ENCODE measurements at places on chromosomes 2 and 18.

- no peak overlapping the region for H3K4me3 ChIP-seq
- no peak for DNase-seq
- no peaks in the 10 kb centered on the region for H3K36me3 ChIP-seq
- no peak overlapping the region for H3K27ac ChIP-seq
- H3K27me3 ChIP-seq: no peaks in the 10 kb centered on the region
Observed at GRCh38 chr2:238947243-238947760, 99.4 kb downstream of the TWIST2 start.

DNA sequence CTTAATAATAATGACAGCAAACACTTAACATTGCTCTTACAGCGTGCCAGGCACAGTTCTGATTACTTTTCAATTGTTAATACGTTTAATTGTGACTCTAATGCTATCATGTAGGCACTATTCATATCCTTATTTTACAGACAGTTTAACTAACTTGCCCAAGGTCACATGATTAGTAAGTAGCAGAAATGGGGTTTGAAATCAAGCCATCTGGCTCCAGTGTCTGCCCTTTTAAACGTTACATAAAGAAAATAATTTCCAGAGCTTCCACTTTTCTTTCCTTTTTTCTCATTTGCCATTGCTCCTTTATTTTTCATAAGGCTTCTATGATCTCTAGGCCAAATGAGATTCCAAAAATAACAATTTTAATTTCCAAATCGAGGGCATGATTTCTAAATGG, 50.6 kb upstream of the IKZF2 start:
- H3K27ac ChIP-seq: no peak overlapping the region
- DNase-seq: no peak
- H3K27me3 ChIP-seq: no peaks in the 10 kb centered on the region
- no peaks in the 10 kb centered on the region for H3K36me3 ChIP-seq
- no peaks in the 10 kb centered on the region for H3K4me1 ChIP-seq
- no peak overlapping the region for H3K4me3 ChIP-seq

GRCh38 chr2:65901756-65902155, 469.4 kb upstream of the SPRED2 start:
- H3K27ac ChIP-seq: peak overlapping the region; percentile 29
- DNase-seq: peak; percentile 87
- no peak overlapping the region for H3K4me3 ChIP-seq
- H3K27me3 ChIP-seq: no peaks in the 10 kb centered on the region
- H3K4me1 ChIP-seq: peaks cover 4% of the 10 kb centered on the region

DNA sequence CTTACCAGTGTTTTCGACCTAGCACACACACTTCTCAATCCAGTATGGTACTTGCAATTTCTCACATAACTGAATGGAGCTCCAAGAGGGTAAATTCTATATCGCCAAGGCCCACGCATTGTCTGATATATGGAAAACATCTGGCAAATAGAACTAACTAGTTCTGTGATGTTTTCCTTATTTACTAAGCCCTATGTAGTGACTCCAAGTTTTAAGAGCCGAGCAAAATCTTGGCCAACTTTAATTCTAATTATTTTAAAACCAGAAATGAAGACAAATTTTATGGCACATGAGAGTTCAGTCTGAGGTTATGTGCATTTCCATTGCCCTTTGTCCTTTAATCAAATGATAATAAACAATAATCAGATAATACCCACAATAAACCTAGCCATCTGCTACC, 1119.7 kb upstream of the CNTNAP5 start:
- DNase-seq: no peak
- H3K4me3 ChIP-seq: no peak overlapping the region
- no peaks in the 10 kb centered on the region for H3K4me1 ChIP-seq
- no peaks in the 10 kb centered on the region for H3K27me3 ChIP-seq
- no peak overlapping the region for H3K27ac ChIP-seq

- H3K36me3 ChIP-seq: peaks cover 4% of the 10 kb centered on the region
- H3K4me3 ChIP-seq: peak overlapping the region; percentile 57
- DNase-seq: no peak
- peak overlapping the region; percentile 63 for H3K27ac ChIP-seq
- no peaks in the 10 kb centered on the region for H3K27me3 ChIP-seq
Observed at GRCh38 chr2:25041307-25041927, 459 bp upstream of the EFR3B start.

GRCh38 chr2:237731663-237732062, 66.9 kb upstream of the RBM44 start:
- H3K27me3 ChIP-seq: no peaks in the 10 kb centered on the region
- H3K36me3 ChIP-seq: peaks cover 4% of the 10 kb centered on the region

- H3K27ac ChIP-seq: no peak overlapping the region
- H3K36me3 ChIP-seq: no peaks in the 10 kb centered on the region
- no peaks in the 10 kb centered on the region for H3K4me1 ChIP-seq
- no peaks in the 10 kb centered on the region for H3K27me3 ChIP-seq
- H3K4me3 ChIP-seq: no peak overlapping the region
Observed at GRCh38 chr2:72211777-72212485, 64.3 kb upstream of the CYP26B1 start.

DNA sequence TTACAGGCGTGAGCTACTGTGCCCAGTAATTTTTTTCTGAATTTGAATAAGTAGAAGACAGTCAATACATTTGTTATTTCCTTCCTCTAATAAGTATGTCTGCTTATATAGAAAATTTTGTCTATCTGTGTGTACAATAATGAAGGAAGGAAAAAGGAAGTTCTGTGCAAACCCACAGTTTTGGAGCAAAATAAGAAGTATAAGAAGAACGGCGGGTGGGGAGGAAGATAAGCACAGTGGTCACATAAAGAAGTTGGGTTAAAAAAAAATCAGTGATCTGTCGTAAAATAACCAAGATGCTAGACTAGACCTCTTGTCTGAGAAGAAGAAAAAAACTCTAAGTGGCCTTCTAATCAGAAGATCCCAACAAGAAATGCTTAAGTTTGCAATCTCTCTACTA, 20.2 kb downstream of the MGAT4A start:
- DNase-seq: no peak
- no peaks in the 10 kb centered on the region for H3K27me3 ChIP-seq

GRCh38 chr2:172427990-172428831, 825 bp downstream of the ITGA6 start:
- peak overlapping the region; percentile 72 for H3K4me3 ChIP-seq
- H3K36me3 ChIP-seq: no peaks in the 10 kb centered on the region
- H3K27me3 ChIP-seq: peaks cover 16% of the 10 kb centered on the region
- DNase-seq: peak; percentile 57

DNA sequence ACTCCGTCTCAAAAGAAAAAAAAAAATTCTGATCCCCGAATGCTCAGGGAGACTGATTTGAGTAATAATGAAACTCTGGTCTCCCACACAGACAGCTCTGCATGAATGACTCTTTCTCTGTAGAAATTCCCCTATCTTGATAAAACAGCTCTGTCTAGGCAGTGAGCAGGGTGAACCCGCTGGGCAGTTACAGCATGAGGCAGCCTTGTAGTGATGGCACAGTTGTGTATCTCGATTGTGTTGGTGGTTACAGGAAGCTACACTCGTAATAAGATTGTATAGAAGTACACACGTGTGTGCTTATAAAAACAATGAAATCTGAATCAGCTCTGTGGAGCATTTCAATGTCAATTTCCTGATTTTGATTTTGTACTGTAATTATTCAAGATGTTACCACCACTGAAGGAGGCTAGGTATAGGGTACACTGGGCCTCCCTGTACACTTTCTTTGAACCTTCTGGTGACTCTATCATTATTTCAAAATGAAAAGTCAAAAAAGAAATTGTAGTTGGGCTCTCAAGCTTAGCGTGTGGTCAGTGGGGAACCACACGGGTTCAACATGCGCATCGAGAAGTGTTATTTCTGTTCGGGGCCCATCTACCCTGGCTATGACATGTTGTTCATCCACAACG, 34.9 kb upstream of the ATP8B1 start:
- H3K4me1 ChIP-seq: no peaks in the 10 kb centered on the region
- no peaks in the 10 kb centered on the region for H3K27me3 ChIP-seq
- H3K27ac ChIP-seq: no peak overlapping the region
- no peak for DNase-seq
- no peak overlapping the region for H3K4me3 ChIP-seq
- no peaks in the 10 kb centered on the region for H3K36me3 ChIP-seq

DNA sequence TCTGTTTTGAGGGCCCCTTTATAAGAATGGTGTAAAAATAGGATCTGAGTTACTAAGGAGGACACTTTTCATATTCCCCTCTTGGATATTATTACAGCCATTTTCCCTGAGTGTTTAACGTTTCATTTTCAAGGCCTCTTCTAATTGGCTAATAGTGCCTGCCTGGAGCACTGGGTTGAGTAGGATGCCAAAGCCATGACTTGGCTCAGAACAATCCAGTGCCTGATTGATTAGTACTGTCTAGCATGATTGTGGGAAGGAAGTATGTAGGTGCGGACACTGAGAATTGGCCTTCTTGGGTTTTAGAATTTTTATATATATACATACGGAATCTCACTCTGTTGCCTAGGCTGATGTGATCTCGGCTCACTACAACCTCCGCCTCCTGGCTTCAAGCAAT, 66.1 kb downstream of the NAB1 start:
- no peaks in the 10 kb centered on the region for H3K27me3 ChIP-seq
- no peak overlapping the region for H3K4me3 ChIP-seq
- H3K27ac ChIP-seq: no peak overlapping the region
- no peak for DNase-seq
- no peaks in the 10 kb centered on the region for H3K4me1 ChIP-seq
- no peaks in the 10 kb centered on the region for H3K36me3 ChIP-seq

DNA sequence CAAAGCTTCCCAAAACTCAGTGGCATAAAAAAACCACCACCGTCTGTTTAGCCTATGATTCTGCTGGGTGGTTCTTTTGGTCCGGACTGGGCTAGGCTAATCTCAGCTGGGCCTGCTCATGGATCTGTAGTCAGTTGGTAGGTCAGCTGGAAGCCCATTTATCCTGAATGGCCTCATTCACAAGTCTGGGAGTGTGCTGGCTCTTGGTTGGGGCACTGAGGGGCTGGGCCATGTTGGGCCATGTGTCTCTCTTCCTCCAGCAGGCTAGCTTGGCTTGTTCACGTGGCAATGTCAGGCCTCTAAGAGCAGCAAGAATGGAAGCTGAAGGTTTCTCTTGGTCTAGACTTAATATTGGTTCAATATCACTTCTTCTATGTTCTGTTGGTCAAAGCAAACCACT, 95.7 kb upstream of the HS6ST1 start:
- no peak overlapping the region for H3K27ac ChIP-seq
- DNase-seq: no peak
- no peaks in the 10 kb centered on the region for H3K27me3 ChIP-seq
- H3K4me3 ChIP-seq: no peak overlapping the region
- H3K36me3 ChIP-seq: no peaks in the 10 kb centered on the region

DNA sequence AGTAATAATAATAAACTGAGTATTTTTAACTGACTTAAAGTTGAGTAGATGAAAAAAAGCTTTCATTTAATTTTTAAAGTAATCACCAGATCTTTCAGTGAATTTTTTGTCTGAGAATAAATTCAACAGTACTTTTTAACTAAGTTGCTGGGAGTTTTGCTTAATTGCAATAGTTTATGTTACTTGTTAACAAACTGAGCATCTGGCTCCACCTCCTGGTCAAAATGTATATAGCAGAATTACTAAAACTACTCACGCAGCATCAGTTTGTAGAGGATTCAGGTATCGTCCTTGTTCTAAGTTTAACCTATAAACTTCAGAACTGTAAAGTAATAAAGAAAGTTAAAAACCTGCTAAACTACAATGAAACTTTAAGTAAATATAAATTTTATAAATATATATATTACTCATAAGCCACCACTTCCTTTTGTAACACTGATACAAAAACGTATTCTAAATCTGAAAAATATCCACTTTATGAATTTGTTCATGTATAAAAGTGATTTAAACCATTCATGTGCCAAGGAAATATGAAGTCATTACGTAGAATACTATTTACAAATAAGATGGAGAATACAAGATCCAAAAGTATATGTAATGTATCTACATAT, 21.3 kb downstream of the NOL10 start:
- peak; percentile 64 for DNase-seq
- H3K27ac ChIP-seq: no peak overlapping the region
- no peaks in the 10 kb centered on the region for H3K4me1 ChIP-seq
- H3K36me3 ChIP-seq: peaks cover 20% of the 10 kb centered on the region

GRCh38 chr18:61893971-61894750, 1.4 kb upstream of the RNF152 start:
- DNase-seq: peak; percentile 87
- H3K4me1 ChIP-seq: peaks cover 20% of the 10 kb centered on the region
- H3K27me3 ChIP-seq: peaks cover 9% of the 10 kb centered on the region
- no peaks in the 10 kb centered on the region for H3K36me3 ChIP-seq

- H3K4me3 ChIP-seq: no peak overlapping the region
- H3K27ac ChIP-seq: no peak overlapping the region
- no peaks in the 10 kb centered on the region for H3K36me3 ChIP-seq
- no peaks in the 10 kb centered on the region for H3K27me3 ChIP-seq
Observed at GRCh38 chr2:172908275-172908674, 167.4 kb upstream of the MAP3K20 start.

- H3K4me3 ChIP-seq: no peak overlapping the region
- no peaks in the 10 kb centered on the region for H3K4me1 ChIP-seq
- no peaks in the 10 kb centered on the region for H3K36me3 ChIP-seq
- H3K27ac ChIP-seq: no peak overlapping the region
- no peak for DNase-seq
Observed at GRCh38 chr2:43754180-43754579, 19.7 kb upstream of the DYNC2LI1 start.

GRCh38 chr2:177467646-177468045, 75.1 kb downstream of the AGPS start:
- no peak for DNase-seq
- H3K4me1 ChIP-seq: no peaks in the 10 kb centered on the region
- peaks cover 21% of the 10 kb centered on the region for H3K36me3 ChIP-seq
- no peak overlapping the region for H3K4me3 ChIP-seq
- no peaks in the 10 kb centered on the region for H3K27me3 ChIP-seq
- H3K27ac ChIP-seq: no peak overlapping the region

DNA sequence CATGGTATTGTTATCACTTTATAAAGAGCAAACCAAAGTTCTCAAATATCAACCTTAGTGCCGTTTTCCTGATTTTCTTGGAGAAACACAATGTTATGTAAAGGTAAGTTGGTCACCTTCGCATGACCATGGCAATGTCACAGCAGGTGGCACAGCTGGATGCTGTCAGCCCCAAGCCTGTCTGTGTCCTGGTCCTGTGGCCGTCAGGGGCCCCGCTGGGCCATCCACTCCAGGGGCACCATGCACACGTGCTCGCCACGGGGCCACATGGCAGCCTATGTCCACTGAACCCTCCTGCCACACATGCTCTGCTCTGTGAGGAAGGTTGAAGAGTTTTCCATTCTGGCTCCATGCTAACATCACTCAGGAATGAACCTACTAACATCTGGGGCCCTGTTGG, 85.9 kb downstream of the EIPR1 start:
- no peak for DNase-seq
- H3K27ac ChIP-seq: no peak overlapping the region
- peaks cover 45% of the 10 kb centered on the region for H3K4me1 ChIP-seq
- peaks cover 3% of the 10 kb centered on the region for H3K36me3 ChIP-seq
- H3K4me3 ChIP-seq: no peak overlapping the region

- no peak for DNase-seq
- H3K27me3 ChIP-seq: no peaks in the 10 kb centered on the region
- H3K4me3 ChIP-seq: no peak overlapping the region
- H3K27ac ChIP-seq: no peak overlapping the region
- H3K36me3 ChIP-seq: no peaks in the 10 kb centered on the region
- H3K4me1 ChIP-seq: no peaks in the 10 kb centered on the region
Observed at GRCh38 chr2:207983641-207984042, 41.7 kb downstream of the PLEKHM3 start.

- no peak overlapping the region for H3K27ac ChIP-seq
- no peak overlapping the region for H3K4me3 ChIP-seq
- no peaks in the 10 kb centered on the region for H3K27me3 ChIP-seq
- no peaks in the 10 kb centered on the region for H3K4me1 ChIP-seq
- H3K36me3 ChIP-seq: no peaks in the 10 kb centered on the region
- DNase-seq: no peak
Observed at GRCh38 chr18:58218117-58218516, 174.1 kb downstream of the NEDD4L start.

GRCh38 chr2:188416367-188416766, 124.7 kb downstream of the GULP1 start:
- H3K36me3 ChIP-seq: no peaks in the 10 kb centered on the region
- no peak overlapping the region for H3K4me3 ChIP-seq
- no peak for DNase-seq
- no peak overlapping the region for H3K27ac ChIP-seq
- no peaks in the 10 kb centered on the region for H3K27me3 ChIP-seq
